Upper lobe of left lung (tissue), 6 donors: ENCODE measurements at places on chromosomes 1 and 21.

DNA sequence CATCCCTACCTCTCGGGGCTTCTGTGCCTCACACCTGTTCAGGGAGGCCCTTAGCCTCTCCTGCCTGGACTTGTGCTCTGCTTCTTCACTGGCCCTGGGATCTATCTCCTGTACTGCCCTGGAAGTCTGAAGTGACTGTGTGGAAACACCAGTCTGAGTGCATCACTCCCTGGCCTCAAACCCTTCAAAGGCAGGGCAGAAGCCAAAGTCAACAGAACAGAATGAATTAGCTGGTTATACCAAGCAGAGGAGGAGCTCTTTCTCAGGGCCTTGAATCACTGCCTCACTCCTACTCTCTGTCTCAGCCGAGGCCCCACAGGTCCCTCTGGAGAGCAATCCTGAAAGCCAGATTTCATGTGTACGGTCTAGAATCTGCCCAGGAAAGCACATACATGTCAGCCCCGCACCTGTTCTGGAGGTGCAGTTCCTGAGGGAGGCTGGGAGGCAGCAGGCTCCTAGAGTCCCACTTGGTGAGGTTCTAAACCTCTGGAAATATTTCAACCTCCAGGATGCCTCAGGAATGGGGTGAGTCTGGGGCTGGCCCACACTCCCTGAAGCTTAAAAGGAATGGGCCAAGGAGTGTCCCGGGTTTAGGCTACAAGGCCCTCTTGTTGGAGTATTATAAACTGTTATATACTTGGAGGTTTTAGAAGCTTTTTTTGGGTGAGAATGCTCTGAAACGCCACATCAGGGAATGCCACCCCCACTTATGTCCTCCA lies 98.3 kb downstream of the ABCA4 start:
- no peak for DNase-seq

GRCh38 chr1:145949219-145949618 lies 8.6 kb downstream of the LIX1L start:
- no peak for DNase-seq

GRCh38 chr1:56910441-56910985 lies 55.3 kb downstream of the C8B start:
- DNase-seq = peak; percentile 40

GRCh38 chr1:213369465-213369864 lies 318.4 kb downstream of the RPS6KC1 start:
- no peak for DNase-seq

- no peak for DNase-seq
These were observed 32.4 kb downstream of the KCTD3 start for GRCh38 chr1:215599418-215600074.

GRCh38 chr1:11885916-11886315 lies 27.2 kb upstream of the NPPB start:
- DNase-seq = no peak

- DNase-seq = no peak
These were observed 123.3 kb downstream of the PCNX2 start for GRCh38 chr1:233172201-233172600.
